ENCODE measurements at places on chromosomes 12 and 14.
A peak's percentile ranks its signal among the peaks of the same experiment; 100 is the strongest.

DNA sequence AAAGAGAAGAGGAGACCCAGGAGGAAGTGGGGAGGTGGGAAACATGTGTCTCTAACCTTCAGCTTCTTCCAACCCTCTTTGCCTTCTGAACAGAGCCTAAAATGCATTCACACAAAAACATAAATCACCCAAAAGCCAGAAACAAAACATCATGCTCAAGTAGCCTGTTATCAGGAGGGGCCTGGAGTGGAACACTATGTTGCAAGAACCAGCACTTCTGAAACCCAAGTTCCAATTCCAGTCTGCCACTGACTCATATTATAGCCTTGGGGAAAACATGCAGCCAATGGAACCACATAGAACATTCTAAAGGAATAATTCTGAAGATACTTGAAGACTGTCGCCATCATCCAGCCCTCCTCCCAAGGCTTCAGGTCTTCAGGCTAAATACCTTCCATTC, 169.8 kb upstream of the PLXNC1 start:
- DNase-seq, result no peak

GRCh38 chr14:94384342-94384741, 4.1 kb downstream of the SERPINA1 start:
- DNase-seq, result no peak

GRCh38 chr14:58643366-58643765, 5.6 kb downstream of the DACT1 start:
- no peak for DNase-seq

DNA sequence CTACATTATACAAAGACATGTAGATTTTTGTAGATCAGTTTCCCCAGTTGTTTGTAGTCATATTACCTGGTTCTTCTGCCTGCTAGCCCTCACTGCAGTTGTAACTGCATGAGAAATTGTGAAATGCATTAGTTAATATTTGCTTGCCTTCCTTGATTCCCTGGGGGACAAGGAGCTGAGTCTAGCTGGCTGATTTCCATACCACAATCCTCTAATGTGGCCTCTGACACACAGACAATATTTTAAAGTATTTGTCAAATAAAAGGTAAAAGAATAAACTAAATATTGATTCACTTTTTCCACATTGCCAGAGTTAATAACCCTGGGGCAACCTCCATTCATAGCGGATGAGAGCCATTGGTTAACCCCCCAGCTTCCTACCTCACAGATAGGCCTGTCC, 128.8 kb upstream of the TMEM132C start:
- no peak for DNase-seq

DNA sequence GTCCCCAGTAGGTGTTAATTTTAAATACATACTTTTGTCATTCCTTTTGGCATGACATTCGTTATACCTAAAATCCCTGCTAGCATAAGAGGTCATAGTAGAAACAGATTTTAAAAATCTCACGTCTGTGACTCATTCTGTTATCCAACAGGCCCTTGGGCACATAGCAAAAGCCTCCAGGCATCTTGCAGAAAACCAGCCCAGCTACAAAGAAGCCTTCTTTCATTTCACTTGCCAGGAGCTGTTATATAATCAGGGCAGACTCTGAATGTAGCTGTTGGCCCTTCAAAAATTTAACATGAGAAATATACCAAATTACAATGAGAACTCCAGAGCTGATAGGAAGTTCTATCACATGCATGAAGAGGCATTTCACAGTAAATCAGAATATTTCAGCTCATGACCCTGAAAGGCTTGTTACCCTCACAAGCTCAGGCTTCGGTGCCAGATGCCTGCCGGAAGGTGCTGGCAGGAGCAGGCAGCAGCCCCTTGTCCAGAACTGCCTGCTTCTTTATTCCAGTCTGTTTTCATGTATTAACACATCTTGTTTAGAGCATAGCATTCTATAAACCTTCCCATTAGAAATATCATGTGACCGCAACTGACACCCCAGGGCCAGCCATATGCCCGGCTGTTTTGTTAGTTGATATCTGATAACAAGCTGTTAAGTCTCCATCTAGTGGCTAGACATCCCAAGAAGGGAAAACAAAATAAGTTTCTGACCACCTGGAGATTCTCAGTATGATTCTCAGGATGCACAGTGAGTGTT, 17.8 kb downstream of the E2F7 start:
- no peak for DNase-seq

GRCh38 chr12:39441963-39442830, 723 bp downstream of the KIF21A start:
- peak; percentile 63 for DNase-seq

DNA sequence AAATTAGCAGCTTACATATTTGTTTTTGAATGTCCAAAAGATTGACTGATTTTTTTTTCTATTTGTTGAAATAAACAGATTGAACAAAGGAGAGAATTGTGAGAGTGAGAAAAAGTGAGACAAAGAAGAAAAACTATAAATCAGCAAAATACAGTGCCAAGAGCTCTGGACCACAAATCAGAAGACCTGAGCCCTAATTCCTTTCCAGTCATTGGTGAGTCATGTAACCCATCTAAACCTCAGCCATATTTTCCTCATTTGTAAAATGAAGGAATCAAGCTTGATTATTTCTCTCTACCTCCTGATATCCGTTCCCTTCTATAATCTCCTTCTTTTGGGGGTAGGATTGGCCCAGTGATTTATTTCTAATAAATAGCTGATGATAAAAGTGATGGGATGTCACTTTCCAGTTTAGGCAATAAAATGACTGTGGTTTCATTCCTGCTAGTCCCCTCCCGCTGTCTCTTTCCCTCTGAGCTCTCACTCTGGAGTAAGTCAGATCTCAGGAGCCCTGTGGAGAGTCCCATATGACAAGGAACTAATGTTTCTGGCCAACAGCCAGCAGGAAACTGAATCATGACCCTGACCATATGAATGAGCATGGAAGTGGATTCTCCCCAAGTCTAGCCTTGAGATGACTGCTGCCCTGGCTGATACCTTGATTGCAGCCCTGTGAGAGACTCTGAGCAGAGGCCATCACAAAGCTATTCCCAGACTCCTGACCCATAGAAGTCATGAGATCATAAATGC, 218.9 kb downstream of the ACSS3 start:
- DNase-seq, result no peak

DNA sequence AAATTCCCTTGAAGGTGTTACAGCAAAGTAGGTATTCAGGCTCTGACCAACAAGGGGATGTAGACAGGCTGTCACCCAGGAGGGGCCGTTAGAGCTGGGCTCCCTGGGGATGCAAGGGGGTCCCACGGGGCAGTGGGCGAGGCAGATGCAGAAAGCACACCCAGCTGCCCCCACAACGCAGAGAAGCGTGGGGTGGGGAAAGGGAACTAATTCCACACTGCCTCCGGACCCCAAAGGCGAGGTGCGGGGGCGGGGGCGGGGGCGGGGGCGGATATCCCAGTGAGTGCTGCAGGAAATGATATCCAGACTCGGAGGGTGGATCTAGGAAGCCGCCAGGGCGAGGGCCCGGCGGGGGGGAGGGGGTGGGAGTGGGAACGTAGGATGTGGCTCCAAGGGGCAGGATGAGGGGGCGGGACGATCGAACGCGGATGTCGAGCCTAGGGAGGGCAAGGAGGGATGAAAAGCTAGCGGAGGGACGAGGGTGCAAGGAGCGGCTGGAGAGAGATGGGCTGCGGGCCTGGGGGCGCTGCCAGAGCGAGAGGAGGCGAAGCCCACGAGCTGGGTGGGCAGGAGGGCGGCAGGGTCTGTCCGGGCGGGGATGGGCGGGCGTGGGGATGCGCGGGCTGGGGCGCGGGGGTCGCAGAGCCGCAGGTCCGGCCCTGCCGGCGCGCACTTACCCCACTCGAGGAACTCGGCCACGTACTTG, 874 bp downstream of the CDC42BPB start:
- peak; percentile 77 for DNase-seq

DNA sequence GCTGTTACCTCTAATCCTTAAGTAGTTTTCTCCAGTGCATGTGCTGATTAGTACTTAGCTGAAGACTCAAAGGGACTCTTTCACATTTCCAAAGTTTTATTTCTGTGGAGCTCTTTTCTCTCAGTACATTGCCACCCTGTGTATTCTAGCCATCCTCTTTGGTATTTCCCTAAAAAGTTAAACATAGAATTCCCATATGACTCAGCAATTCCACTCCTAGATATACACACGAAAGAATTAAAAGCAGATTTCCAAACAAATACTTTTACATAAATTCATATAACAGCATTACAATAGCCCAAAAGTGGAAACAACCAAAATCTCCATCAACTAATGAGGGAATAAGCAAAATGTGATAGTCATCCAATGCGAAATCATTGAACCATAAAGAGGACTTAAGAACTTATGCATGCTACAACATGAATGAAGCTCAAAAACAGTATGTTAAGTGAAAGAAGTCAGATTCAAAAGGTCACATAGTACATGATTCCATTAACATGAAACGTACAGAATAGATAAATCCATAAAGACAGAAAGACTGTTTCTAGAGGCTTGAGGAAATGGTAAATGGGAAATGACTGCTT, 9.0 kb upstream of the NOVA1 start:
- DNase-seq, result no peak

- no peak for DNase-seq
These were observed 71.9 kb upstream of the KRR1 start for GRCh38 chr12:75583355-75583754.

DNA sequence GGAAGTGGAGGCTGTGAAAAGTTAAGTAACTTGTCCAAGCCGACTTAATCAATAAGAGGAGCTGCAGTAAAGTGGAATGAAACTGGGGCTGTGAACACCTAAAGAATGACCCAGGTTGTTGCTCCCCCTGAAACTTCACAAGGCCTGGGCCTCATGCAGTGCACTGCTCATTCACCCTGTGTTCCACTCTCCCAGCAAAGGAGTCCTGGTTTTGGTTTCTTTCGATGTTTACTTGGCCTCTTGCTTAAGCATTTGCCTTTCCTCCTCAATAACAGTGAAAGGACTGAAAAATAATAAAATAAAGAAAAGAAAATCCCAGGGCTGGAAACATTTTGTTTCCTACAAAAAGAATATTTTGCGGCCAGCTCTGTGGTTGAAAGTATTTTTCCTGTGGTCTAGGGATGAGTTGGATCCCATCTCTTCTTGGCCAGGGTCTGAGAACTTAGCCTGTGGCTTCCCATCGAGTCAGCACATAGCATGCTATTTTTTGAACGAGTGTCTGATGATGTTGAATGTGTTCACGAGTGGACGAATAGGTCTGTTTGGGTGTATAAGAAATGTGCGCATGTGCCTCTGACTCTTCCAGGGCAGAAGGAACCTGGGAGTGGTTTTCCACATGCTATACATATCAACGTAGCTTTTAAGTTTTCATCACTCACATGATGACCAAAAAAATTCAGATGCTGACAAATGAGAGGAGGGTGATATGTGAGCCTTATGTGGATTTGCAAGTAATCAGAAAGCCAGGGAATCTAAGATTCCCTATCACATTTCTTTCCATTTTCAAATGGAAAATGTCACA, 349.8 kb downstream of the ZFP36L1 start:
- DNase-seq, result no peak

DNA sequence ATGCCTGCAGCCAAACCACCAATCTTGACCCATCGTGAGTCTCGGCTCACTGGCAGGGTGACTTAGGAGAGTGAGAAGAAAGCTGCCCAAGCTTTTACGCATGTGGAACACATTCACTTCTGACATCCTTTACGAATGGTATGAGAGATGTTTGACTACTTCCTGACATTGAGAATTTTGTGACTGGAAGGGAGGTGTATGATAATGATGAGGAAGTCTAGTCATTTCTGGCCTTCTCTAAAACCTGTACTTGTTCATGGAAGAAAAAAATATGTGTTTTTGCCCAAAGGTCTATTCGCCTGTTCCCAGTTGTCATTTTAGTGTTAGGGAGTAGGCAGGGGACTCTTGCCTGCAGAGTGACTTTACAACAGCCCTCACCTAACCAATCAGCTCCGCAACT, 227.2 kb upstream of the ATP2B1 start:
- DNase-seq, result no peak

- no peak for DNase-seq
These were observed 18.9 kb downstream of the RFC5 start for GRCh38 chr12:118035190-118036041.

DNA sequence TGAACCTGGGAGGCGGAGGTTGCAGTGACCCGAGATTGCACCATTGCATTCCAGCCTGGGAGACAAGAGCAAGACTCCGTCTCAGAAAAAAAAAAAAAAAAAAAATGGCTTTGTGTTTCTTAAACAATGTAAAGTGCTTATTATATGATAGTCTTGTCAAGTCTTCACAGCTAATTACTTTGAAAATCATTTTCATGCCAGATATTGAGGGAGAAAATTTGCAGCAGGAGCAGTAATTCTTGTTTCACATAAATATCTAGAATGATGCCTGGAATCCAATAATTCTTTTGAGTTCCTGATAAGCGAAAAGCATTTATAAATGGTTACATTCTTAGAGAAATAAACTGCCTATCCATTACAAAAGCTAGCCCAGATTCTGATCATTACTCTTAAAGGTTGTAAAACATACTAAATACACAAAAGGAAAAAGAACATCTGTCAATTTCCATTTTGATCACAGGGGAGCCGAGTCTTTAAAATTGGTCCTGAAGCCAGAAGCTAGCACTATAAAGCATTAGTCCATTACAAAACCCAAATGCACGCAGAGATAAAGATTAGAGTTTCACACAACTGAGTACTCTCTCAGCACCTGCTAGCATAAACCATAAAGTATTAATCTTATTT, 50.3 kb downstream of the IFT81 start:
- DNase-seq, result no peak
